ENCODE measurements at places on chromosomes 6 and 20.

DNA sequence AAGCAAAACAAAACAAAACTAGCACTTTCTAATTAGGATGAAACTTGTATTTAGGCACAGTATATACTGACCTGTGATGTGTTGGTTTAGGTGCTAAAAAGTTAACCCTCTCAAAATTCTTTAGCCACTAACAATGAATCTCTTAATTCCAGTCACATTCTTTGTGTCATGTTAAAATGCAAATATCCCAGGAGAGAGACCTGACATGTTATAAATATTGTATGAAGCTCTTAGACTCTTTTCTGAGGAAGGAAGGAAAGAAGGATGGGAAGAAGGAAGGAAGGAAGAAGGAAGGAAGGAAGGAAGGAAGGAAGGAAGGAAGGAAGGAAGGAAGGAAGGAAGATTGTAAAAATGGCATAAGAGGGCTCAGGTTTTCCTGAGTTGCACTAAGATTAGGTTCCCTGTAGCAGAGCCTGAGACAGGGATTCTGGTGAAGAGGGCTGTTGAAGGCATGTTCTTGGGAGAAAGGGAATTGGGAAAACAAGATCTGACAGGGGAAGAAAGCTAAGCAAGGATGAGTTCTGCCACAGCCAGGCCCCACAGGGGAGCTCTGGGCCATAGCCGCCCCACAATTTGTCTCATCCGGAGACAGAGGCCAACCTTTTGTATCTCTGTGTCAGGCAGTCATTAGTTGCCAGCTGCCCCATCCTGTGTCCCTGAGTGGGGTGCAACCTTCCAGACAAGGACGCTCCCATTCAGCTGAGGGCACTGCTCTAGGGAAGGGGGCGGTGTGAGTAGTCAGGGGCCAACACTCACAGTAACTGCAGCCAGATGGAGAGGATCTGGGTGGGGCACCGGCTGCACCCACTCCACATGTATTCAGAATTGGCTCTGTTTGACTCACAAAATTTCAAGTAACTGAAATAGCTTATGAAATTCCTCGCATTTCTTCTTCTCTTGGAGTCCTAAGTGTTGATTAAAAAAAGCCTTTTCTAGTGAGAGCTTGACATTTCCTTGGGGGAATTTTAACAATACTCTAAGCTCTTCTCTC lies 189.3 kb upstream of the ARG1 start:
- no peak for DNase-seq

GRCh38 chr6:7087066-7087465 lies 20.7 kb upstream of the RREB1 start:
- no peak for DNase-seq

- DNase-seq = no peak
Observed at GRCh38 chr20:33687370-33687915, 1.3 kb upstream of the E2F1 start.

GRCh38 chr6:28266962-28267694 lies at the start of gene ZSCAN26:
TSS of gene ZSCAN26 (plus strand) at chr6:28267143. CDS start at chr6:28271920, 4,777 bp downstream.
- peak; percentile 96 for DNase-seq

DNA sequence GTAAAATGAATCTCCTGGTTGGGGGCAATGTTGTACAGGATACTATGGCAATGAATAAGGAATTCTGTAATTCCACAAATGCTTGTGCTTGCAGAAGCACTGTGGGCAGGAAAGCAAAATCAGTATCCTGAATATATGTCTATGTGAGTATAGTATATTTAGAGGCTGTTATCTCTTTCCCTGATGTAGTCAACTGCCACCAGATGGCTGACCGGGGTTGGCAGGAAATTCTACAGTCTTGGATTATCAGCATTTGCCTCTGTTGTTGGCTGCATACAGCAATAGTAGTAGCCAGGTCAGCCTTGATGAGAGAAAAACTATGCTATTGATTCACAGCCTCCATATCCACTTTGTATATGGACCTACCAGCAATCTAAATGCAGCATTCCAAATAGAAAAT lies 425.1 kb upstream of the JAG1 start:
- DNase-seq = no peak

DNA sequence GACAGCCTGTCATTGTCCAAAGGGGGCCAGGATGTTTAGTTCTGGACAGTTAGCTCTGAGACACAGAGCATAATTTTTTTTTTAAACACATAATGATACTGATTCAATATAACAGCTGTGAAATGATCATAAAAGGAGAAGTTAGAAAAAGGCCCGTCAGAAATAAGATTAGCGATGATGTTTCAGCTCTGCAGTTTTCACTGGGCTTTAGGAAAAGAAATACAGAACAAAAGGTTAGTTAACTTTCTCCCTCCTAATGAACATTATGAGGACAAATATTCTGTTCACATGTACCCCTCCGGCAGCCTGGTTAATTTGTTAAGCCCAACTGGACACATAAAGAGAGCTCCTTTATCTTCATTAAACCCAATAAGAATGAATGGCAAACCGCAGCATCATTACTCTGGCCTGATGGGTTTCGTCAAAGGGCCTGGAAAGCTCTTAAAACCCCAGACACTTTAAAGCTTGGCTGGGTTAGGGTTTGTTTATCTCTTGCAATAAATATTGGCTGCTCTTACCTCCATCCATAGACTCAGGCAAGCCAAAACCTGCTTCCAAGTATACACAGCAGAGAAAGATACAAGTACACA lies 394.6 kb downstream of the KIF16B start:
- DNase-seq = peak; percentile 74

GRCh38 chr6:27031302-27031701 lies 216.2 kb upstream of the PRSS16 start:
- no peak for DNase-seq

DNA sequence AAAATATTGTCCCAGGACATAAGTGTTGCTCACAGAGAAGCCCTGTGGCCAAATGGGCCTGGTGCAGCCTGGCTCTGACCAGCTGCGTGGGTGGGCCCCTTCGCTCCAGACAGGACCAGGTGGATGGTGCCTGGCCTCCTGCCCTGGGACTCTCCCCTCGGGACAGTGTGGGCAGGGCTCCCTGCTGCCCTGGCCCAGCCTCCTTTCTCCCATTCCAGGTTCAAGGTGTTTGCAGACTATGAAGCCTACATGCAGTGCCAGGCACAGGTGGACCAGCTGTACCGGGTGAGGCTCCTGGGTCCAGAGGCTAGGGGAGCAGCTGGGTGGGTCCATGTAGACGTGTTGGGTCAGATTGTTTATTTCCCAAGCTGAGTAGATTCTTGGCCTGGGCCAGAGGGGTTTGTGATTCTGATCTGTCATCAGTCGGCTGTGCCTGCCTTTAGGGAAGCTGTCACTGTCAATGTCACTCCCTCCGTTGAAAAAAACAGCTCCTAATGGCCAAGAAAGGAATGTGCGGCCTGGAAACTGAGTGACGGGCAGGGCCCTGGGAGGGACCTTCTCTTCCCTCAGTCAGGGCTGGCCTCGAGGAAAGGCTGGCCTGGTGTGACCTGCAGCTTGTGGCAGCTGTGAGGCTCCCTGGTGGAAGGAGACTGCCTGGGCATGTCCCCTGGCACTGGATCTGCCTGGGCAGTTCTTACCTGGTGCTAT lies 47.7 kb downstream of the PYGB start:
- DNase-seq = peak; percentile 58

- no peak for DNase-seq
Observed at GRCh38 chr20:53742685-53743081, 149.0 kb upstream of the ZNF217 start.

- DNase-seq = no peak
Observed at GRCh38 chr6:28597924-28598722, 72.4 kb downstream of the GPX5 start.

DNA sequence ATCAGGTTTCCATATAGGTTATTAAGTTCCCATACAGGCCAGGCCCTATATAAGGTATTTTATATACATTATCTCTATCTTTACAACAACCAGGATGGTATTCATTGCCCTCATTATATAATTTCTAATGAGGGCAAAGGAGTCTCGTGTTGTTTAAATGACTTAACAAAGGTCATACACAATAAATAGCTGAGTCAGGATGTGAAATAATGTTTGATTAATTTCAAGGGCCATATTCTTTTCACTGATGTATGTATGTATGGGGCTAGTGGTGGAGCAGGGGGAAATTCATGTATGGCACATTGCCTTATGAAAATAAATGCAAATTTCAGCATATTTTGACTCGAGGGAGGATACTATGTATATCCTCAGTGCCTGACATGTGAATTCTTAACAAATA lies 200.7 kb downstream of the FAXC start:
- no peak for DNase-seq

- DNase-seq = no peak
Observed at GRCh38 chr6:109309917-109310316, 72.3 kb downstream of the CD164 start.

- no peak for DNase-seq
Observed at GRCh38 chr20:10501402-10501801, 66.3 kb downstream of the SLX4IP start.

DNA sequence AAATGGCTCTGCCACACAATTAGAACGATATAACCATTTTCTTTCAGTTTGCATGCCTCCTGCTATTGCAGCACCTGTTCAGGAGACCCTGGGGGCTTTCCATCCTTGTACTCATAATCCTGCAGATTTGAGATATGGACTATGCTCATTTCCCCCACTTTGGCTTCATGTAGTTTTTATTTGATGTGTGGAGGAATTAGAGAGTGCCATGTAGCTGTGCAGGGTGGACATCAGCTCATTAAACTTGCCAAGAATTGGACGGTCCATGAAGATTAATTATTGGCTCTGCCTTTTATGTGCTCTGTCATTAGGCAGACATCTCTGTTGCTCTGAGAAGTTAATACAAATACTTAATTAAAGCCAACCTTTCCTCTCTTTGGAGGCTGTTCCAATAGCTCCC lies 66.2 kb upstream of the CD83 start:
- no peak for DNase-seq

DNA sequence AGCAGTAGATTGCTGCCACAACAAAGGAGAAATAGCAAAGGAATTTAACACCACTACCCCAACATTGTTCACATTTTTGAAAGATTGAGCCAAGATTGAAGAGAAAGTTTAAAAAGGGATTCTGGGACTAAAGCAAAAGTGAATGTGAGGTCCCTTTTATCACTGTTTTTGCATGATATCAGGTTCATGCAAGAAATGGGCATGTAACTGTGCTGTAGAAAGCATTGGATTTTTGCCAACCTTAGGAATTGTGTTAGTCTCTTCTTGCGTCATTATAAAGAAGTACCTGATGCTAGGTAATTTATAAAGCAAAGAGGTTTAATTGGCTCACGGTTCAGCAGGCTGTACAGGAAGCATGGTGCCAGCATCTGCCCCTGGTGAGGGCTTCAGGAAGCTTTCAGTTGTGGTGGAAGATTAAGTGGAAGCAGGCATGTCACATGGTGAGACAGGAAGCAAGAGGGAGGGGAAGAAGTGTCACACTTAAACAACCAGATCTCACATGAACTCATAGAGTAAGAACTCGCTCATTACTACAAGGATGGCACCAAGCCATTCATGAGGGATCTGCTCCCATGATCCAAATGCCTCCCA lies 4.6 kb upstream of the GJB7 start:
- no peak for DNase-seq

- no peak for DNase-seq
Observed at GRCh38 chr20:9506280-9506821, 8.0 kb upstream of the LAMP5 start.

GRCh38 chr6:13074415-13075140 lies 253.8 kb downstream of the TBC1D7 start:
- no peak for DNase-seq

- peak; percentile 82 for DNase-seq
Observed at GRCh38 chr6:106702451-106703110, 73.2 kb downstream of the QRSL1 start.

DNA sequence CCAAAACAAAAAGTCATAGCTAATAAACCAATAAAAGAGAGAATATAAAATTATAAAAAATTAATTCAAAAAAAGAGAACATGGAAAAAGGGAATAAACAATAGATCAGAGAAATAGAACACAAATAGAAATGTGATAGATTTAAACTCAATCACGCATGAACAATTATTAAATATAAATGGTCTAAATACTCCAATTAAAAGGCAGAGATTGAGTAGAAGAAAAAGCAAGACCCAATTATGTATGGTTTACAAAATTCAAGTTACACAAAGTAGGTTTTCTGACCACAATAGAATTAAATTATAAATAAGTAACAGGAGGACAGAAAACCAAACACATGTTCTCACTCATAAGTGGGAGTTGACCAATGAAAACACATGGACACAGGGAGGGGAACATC lies 36.4 kb upstream of the MAN1A1 start:
- no peak for DNase-seq

- no peak for DNase-seq
Observed at GRCh38 chr20:41167481-41168253, 30.3 kb downstream of the PLCG1 start.

DNA sequence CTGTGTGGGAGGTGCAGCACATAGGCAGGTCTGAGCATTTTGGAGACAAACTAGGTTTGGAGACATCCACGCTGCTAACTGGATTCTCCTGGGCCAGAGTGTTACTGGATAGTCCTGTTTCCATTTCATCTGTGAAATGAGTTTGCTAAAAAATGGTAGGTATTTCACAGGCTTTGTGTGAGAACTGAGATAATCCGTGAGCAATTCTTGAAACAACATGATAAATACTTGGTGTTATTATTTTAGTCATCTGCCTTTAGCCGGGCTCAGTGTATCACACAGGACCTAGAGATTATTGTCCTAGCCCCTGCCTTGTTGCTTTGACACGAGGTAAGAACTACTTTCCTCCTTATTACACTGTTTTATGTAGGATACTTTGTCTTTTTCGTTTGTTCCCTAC lies 63.0 kb downstream of the PRR18 start:
- no peak for DNase-seq

- DNase-seq = no peak
Observed at GRCh38 chr6:139584599-139584998, 210.2 kb upstream of the CITED2 start.

- no peak for DNase-seq
Observed at GRCh38 chr6:106732376-106732940, 103.1 kb downstream of the QRSL1 start.

DNA sequence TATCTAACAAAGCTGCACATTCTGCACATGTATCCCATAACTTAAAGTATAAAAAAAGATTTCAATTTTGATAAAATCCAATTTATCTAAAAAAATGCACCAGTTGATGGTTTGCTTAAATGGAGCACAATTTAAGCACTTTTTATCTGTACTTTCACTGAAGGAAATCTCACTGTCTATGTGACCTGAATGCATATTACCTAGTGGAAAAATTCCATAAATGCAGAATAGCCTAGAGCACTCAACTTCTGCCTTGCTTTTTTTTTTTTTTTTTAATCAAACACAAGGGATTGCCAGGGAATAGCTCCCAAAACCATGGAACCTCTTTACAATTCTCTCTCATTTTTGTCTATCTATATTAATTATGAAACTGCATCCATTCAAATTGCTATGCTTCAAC lies 80.4 kb downstream of the RFPL4B start:
- no peak for DNase-seq

- DNase-seq = no peak
Observed at GRCh38 chr6:109304284-109305015, 77.8 kb downstream of the CD164 start.

Data from stomach (tissue), 19 donors.